Activated CD4-positive, CD25-positive, alpha-beta regulatory T cell (primary cell): ENCODE measurements at places on chromosomes 11 and 22.

DNA sequence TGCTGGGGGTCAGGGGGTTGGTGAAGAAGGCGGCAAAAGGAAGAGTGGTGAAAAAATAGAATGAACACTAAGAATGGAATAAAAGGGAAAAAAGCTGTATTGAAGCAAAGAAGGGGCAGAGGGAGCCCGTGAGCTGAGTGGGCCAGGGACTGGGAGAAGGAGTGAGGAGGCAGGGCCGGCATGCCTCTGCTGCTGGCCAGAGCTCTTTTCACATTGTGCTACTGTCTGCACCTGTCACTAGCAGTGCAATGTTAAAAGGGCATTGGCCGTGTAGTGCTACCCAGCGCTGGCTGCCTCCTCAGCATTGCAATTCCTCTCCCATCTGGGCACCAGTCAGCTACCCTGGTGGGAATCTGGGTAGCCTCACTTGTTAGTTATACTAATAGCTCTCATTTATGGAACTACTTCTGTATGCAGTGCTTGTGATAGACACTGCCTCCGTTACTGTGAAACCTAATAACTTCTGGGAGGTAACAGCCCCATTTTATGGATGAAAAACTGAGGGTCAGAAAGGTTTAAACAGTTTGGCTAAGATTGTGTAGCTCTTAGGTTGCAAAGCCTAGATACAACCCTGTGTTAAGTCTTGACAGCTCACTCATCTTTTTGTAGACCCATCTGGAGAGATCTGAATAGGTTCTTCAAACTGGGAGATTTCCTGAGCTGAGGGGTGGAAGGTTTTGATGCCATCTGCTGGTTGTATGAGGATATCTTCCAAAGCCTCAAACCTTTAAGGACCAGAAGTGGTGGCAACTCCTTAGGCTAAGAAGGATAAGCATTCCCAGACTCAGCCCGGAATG lies 8.5 kb downstream of the YPEL4 start:
- DNase-seq = no peak

DNA sequence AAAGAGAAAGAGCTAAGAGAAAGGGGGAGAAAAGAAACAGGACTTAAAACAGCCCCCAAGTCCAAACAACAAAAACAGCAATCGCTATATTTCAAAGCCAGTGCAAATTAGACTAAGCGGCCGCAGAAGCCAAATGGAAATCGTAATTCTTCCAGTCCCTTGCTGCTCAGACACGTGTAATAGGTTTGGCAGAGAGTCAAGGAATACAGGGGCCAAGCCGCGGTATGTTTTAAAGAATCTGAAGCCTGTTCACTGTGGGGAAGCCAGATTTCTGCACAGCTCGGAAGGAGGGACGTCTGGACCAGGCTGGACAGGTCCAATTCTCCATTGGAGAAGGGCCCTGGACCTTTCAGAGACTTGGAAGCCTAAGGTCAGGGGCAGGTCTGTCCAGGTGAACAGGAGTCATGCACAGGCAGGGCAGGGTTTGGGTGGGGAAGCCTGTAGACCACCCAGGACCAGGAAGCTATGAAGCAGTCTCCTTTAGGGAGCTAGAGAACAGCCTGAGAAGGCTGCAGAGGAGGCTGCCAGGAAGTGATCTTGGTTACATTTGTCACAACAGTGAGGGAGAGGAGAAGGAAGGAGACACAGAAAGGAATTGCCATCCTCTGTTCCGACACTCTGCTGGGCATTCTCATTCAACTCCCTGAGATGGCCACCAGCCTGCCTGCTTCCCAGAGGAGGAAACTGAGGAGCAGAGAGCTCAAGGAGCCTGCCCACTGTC lies 265.5 kb upstream of the ISX start:
- no peak for DNase-seq

DNA sequence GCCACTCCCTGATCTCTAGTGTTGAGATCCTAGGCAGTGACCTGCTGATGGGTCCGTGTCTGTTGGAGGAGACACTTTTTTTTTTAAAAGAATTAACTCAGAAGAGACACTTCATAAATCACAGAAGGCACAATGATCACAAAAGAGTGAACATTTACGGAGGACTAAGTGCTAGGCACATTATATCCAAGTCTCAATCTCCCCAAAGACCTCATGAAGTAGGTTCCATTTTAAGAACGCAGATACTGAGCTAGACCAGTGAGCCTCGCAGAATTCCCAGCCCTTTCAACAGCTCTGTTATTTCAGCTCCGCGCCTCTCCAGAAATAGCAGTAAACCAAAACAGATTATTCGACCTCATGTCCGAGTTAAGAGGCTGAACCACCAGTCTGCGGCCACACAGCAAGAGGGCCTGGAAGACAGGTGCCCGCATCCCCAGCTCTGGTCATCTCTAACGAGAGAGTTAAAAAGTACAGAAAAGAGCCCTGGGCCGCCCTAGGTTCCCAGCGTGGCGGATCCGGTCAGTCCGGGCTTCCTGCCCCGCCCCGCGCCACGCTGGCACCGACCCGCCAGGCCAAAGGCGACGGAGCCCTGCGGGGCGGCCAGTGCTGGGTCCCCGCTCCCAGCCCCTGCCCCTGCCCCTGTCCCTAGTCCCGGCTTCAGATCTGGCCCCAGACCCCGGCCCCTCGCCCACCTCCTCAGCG lies 612 bp downstream of the XBP1 start:
- DNase-seq = no peak

GRCh38 chr22:39480557-39480956 lies 21.5 kb upstream of the MIEF1 start:
- DNase-seq = no peak

GRCh38 chr11:35365961-35366360 lies 53.4 kb downstream of the SLC1A2 start:
- no peak for DNase-seq

GRCh38 chr11:77820565-77821348 lies at the start of the genes AAMDC and RSF1:
Gene AAMDC (plus strand): TSS chr11:77821144. CDS start chr11:77842497, 21,353 bp downstream.
Gene RSF1 (minus strand): TSS chr11:77820722. CDS start chr11:77820714, 8 bp downstream.
- DNase-seq = peak; percentile 96

DNA sequence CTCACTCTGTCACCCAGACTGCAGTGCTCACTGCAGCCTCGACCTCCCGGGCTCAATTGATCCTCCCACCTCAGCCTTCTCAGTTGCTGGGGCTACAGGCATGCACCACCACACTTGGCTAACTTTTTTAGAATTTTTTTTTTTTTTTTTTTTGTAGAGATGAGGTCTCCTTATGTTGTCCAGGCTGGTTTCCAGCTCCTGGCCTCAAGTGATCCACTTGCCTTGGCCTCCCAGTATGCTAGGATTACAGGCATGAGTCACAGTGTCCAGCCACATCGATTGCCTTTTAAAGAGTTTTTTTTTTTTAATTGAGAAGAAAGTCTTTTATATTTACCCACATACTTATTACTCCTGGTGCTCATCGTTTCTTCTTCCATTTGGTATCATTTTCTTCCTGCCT lies 30.0 kb downstream of the PARVG start:
- no peak for DNase-seq
